ENCODE measurements at places on chromosomes 3 and 15. TPM values are rescaled to one million over a fixed set of nuclear protein-coding genes. Genes with fewer than 3 reads are reported as not detected.

The SLC27A2 gene
- 0.06 TPM for total RNA-seq

- DNase-seq, result no peak
These were observed 33.4 kb upstream of the CILP start for GRCh38 chr15:65244638-65245037.

- no peak for DNase-seq
These were observed 793.8 kb downstream of the TBL1XR1 start for GRCh38 chr3:176403531-176403930.

- no peak for DNase-seq
These were observed 33.8 kb upstream of the LRRC58 start for GRCh38 chr3:120382941-120383447.

DNA sequence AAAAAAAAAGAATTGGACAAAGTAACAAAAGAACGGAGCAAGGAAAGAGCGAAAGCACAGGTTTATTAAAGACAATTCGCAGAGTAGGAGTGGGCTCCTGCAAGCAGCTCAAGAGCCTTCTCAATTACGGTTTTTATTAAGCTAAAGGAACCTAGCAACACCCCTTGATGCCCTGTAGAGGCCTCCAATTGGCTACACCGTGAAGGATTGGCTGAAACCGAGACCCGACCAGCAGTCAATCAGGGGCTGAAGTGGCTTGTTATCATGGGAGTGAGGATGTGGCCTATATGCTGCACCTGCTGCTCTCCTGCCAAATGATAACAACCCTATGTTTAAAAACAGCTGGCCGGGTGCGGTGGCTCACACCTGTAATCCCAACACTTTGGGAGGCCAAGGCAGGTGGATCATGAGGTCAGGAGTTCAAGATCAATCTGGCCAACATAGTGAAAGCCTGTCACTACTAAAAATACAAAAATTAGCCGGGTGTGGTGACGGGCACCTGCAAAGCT lies 20.4 kb upstream of the AP3B2 start:
- no peak for DNase-seq

DNA sequence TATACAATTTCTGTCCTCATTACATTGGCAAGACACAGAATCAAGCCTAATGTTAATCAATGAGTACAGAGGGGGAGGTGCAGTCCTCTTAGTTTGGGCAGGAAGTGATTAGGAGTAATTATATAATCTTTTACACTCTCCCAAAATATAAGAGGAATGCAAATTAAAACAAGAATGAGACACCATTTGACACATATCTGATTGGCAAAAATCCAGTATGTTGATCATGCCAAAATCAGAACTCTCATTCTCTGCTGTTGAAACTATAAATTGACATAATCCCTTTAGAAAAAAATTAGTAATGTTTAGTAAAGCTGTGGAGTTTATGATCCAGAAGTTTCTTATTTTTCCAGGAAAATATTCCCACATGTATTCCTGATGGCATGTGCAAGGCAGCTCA lies 373.4 kb downstream of the EPHA6 start:
- DNase-seq, result no peak

Data from glomerular endothelial cell (primary cell).